Activated CD8-positive, alpha-beta memory T cell treated with anti-CD3 and anti-CD28 coated beads, Interleukin-2, amount 50 U/mL, for 48 hours (primary cell): ENCODE measurements at places on chromosomes 2 and 18.

DNA sequence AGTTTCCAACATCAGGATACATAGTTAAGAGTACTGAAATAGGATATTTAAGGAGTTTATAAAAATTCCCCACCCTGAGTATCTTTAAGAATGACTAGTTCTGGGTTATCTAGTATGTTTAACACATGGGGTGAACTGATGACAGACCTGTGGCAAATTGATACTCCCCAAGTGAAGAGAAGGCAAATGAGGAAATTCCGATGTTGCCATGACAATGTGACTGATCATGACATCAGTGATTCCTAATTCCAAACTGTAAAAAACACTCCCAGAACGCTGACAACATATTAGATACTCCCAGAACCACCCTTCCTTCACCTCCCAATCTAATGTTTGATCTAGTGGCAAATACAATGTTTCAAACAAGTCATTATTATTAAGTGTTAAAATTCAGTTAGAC lies 77.6 kb downstream of the RBMS1 start:
- DNase-seq = no peak

DNA sequence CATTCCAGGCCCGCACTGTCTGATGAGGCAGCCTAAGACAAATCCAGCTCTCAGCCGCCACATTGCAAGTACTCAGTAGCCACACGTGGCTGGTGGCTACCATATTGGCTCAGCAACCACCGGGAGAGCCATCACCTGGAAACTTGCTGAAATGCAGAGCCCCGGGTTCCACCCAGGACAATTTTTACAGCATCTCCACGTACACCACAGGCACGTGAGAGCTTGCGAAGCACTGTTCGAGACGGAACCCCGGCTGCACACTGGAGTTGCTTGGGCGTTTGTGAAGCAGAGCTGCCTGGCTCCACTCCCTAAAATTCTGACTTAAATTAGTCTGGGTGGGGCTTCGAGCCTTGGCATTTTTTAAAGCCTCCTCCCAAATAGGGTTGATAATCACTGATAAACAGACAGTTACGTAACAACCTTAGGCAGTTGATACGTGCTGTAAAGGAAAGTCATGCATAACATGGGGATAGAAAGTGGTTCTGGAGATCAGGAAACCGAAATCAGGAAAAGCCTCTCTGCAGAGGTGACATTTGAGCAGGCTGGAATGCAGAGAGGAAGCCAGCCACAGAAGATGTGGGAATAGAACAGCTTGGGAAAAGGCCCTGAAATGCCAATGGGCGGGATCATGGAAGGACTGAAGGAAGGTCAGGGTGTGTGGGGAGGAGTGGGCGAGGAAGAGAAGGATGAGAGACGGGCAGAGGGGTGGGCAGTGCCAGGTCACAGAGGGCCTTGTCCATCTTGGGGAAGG lies 6.2 kb downstream of the ASAP2 start:
- no peak for DNase-seq

DNA sequence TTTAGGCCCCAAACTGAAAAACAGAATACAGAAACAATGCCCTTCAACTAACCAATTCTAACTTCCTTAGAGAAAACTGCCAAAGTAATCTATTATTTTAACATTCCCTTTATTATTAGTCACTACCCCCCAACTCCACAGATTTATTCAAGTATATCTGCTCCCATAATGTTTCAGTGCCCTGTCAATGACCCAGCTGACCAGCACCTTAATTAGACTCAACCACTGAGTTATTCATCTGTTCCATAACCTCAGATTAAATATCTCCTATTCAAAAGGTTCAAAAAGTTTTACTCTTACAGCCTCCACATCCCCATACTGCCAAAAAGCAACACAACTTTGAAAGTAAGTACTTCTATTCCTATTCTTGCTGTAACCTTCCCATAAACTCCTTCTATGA lies 202.4 kb downstream of the EXOC6B start:
- no peak for DNase-seq

GRCh38 chr2:165762723-165763122 lies 31.3 kb downstream of the GALNT3 start:
- no peak for DNase-seq

DNA sequence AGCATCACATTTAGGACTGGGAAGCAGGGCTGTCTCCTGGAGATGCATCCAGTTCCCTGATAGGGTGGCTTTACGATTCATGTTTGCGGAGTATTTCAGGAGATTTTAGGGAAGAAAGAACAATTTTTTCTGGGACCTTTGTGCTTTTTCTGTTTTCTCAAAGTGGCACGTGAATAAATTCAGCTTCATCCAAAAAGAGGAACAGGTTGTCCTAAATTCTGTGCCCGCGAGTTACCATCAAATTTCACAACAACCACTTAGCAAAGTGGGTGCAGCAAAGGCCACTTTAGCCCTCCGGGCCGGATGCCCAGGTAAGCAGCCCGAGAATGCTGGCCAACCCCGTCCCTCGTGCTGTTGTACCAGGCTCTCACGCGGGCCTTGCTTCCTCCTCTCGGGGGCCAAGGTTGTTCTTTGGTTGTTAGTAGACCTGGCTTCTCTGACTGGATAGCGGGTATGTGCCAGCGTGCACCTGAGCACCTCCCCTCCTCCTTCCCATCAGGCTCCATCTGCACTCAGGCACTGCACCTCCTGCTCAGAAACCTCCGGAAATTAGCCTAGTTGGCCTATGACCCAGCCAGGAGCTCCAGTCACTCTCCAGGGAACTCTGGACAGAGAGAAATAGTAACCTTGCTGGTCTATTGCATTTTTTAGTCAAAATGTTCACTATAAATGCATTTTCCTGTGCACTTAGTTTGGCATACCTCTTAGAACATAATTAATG lies 83.0 kb downstream of the CMPK2 start:
- DNase-seq = no peak

- DNase-seq = no peak
Observed at GRCh38 chr2:42072349-42073118, 24.7 kb downstream of the PKDCC start.

DNA sequence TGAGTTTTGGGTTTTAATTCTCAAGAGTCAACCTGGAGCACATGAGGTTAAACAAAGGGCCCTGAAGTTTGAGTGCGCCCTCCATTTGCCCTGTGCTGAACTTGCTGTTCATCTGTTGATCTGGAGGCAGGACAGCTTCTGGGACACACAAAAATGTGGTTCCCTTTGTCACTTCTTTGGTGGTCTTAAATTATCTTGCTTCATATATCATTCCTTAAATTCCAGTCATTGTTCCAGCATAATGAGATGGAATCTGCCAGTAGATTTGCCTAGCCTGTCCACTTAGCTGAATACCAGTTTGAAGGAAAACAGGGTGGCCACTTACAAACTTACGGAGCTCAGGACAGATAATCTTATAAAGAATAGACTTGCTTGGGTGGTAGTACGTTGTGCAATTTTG lies 916 bp downstream of the CETN1 start:
- no peak for DNase-seq

GRCh38 chr2:139314059-139314458 lies 533.9 kb upstream of the NXPH2 start:
- no peak for DNase-seq

DNA sequence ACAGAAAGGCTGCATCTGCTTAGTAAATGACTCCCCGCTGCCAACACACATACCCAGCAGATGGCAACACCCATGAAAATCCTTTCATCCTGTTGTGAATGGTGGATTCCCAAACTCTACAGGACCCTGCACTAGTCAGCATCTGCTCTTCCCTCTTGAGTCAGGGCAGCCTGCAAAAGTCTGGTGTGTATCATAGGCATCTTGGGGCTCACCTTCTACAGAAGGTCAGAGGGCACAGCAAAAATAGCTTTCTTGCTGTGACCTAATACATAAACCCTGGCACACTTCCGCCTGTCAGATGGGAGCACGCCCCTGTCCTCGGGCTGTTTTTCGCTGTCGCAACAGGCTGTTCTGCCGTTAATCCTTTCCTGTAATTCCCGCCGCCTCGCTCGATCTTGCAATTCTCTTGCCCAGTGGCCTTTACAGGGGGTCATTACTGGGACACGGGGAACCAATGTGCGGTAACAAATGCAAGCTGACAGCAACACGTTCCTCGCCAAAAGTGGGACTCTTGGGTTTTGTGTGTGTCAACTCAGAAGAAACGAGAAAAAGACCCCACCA lies 19.9 kb upstream of the SCYGR1 start:
- DNase-seq = no peak

GRCh38 chr2:233164128-233164635 lies 87.3 kb upstream of the ATG16L1 start:
- DNase-seq = no peak

GRCh38 chr2:43402002-43402401 lies 175.6 kb upstream of the ZFP36L2 start:
- no peak for DNase-seq

DNA sequence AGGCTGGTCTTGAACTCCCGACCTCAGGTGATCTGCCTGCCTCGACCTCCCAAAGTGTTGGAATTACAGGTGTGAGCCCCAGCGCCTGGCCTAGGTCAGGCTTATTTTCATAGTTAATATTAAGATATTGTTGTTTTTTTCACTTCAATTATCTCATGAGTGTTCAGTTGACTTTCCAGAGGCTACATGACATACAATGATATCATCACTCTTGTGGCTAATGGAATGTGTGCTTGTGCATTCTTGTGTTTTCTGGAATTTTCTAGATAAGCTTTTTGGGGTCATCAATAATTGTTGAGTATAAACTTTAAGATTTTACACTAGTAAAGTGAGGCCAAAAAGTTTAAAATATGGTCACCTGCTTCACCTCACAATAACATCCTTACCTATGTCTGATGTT lies 180.9 kb downstream of the FIGN start:
- no peak for DNase-seq

GRCh38 chr2:54550547-54550946 lies 94.4 kb downstream of the SPTBN1 start:
- DNase-seq = no peak

GRCh38 chr18:29104671-29105070 lies 927.7 kb upstream of the CDH2 start:
- no peak for DNase-seq

GRCh38 chr2:220695397-220696279 lies 876.5 kb downstream of the EPHA4 start:
- DNase-seq = no peak

DNA sequence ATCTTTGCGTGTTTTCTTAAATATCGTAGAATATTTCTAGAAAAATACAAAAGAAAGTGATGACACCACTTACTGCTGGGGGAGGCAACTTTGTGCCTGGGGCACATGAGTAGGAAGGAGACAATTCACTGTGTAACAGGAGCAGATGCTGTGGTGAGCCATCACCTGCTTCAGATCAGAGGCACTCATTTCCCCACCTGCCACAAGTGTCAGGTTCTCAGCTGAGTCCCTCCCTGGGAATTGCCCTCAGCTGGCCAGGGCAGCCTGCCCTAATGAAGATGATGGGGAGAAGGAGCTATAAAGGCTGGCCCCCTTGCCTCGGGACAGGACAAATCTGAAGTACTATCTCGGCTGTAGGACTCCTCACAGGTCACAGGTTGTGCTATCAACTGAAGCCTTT lies 322.8 kb downstream of the STK39 start:
- no peak for DNase-seq

GRCh38 chr18:77866351-77866750 lies 616.7 kb downstream of the GALR1 start:
- DNase-seq = no peak

DNA sequence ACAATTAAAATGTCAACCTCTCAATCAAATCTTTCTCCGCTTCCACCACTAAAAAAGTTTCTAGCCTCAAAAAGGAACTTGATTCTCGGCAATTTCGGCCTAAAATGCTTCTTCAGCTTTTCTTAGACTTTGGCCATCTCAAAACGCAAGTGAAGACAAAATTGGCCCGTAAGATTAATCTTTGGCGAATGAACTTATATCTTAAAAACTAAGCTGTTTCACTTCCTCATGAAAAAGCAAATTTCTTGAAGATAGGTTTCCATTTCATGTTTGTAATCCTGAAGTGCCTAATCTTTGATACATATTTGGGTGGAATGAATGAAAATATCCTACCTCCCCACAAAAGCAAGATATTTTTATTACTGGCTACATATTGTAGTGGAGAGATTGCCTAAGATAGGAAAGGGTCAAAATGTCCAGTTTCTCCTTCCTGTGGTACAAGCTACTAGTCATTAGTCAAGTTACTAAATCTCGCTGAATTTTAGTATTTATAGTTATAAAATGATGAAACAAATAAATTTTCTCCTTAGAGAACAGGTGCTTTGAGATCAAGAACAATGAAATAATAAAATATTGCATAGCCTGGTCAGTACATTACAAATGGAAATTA lies 85.4 kb upstream of the ZEB2 start:
- DNase-seq = no peak

DNA sequence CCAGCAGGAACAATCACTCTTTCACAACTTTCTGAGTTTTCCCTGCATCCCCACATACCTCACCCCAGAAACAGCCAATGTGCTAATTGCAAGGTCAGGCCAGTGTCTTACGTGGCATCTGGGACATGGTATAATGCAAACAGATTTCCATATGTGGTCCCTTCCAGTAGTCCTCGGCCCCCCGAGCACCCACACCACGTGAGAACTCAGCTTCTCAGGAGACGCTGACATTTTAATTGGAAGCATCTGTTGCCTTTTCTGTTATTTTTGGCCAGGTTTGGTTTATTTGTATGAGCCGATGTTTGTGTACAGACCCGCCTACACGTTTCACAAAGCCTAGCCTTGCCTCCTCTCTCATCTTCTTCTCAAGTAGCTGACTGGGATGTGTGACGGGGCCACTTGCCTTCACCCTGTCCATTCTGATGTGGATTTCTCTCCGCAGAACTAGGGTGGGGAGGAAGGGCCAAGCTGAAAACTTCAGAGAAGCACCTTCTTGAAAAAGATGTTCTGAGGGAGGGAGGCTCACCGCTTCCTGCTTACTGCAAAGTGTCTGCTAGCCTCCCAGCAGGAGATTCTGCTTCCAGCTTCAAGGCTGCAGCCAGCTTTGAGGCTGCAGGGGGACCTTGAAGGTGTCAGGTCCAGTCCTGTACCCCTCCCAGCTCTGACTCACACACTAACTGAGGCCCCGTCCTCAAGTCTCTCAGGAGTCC lies 109.6 kb upstream of the SLC14A2 start:
- DNase-seq = no peak

- no peak for DNase-seq
Observed at GRCh38 chr18:39675368-39675767, 2109.8 kb upstream of the CELF4 start.

- DNase-seq = no peak
Observed at GRCh38 chr2:51299370-51299769, 267.4 kb upstream of the NRXN1 start.

- DNase-seq = peak; percentile 63
Observed at GRCh38 chr2:72924353-72925240, 7.3 kb downstream of the EMX1 start.

DNA sequence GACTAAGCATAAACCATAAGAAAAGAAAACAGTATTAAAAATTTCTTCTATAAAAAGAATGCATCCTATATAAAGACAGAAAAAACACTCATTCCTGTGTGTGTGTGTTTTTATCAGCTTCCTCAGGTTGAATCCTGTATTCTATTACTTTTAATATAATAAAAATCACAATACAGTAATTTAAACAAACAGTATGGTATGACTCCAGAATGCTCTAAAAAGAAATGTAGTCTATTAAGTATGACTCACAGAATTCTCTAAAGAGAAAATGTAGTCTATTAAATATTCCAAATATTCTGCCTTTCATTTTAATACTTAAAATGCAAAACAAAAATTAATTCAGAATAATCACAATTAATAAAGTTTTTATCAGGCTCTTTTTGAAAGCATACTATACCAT lies 19.8 kb downstream of the CCDC88A start:
- no peak for DNase-seq
